ENCODE measurements at places on chromosomes 4 and X. TPM values are rescaled to one million over a fixed set of nuclear protein-coding genes. Genes with fewer than 3 reads are reported as not detected.

Gene FGF13
- total RNA-seq: not detected

- H3K27me3 ChIP-seq: peaks cover 20% of the 10 kb centered on the region
- no peaks in the 10 kb centered on the region for H3K4me1 ChIP-seq
- H3K27ac ChIP-seq: no peak overlapping the region
These were observed 1.3 kb downstream of the PARM1 start for GRCh38 chr4:74934016-74934831.

Gene BTC
- not detected for total RNA-seq

GRCh38 chr4:25867781-25868294, 5.0 kb upstream of the SEL1L3 start:
- H3K27me3 ChIP-seq: no peaks in the 10 kb centered on the region
- H3K27ac ChIP-seq: no peak overlapping the region
- DNase-seq: no peak
- H3K36me3 ChIP-seq: no peaks in the 10 kb centered on the region
- H3K4me3 ChIP-seq: no peak overlapping the region
- H3K4me1 ChIP-seq: no peaks in the 10 kb centered on the region

GRCh38 chr4:123390846-123391456, 5.6 kb upstream of the SPRY1 start:
- no peaks in the 10 kb centered on the region for H3K4me1 ChIP-seq
- no peak for DNase-seq
- H3K27me3 ChIP-seq: no peaks in the 10 kb centered on the region
- no peak overlapping the region for H3K27ac ChIP-seq
- no peaks in the 10 kb centered on the region for H3K36me3 ChIP-seq
- no peak overlapping the region for H3K4me3 ChIP-seq

Gene GIMD1
- not detected for total RNA-seq

GRCh38 chr4:37890801-37891259, at the start of gene TBC1D1:
TSS of gene TBC1D1 (plus strand) at chr4:37891084. CDS start at chr4:37902096, 11,012 bp downstream.
- H3K4me3 ChIP-seq: peak within 1 kb of the TSS; percentile 75
- peak within 1 kb of the TSS; percentile 73 for H3K27ac ChIP-seq
- peaks cover 34% of the 10 kb centered on the region for H3K4me1 ChIP-seq
- no peaks in the 10 kb centered on the region for H3K27me3 ChIP-seq
- no peaks in the 10 kb centered on the region for H3K36me3 ChIP-seq

DNA sequence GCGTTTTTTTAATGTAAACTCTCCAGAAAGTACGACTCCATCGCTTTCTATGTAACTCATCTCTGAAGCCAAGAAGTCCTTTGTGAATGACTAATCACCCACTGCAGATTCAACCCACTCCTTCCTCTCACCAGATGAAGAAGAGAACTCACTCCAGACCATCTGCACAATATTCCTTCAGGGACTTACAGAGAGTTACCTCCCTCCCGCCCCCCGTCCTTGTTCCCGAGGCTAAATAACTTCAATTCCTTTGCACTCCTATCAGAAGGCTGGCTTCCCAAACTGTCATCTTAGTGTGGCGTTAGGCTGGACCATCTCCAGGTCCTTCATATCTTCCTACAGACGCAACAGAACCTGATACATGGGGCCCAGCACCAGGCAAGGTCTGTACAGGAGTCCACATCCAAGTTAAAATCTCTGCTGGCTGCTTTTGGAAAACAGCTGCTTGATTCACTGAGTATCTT, 82.4 kb downstream of the AFAP1 start:
- H3K36me3 ChIP-seq: no peaks in the 10 kb centered on the region
- H3K4me1 ChIP-seq: peaks cover 48% of the 10 kb centered on the region
- peaks cover 4% of the 10 kb centered on the region for H3K27me3 ChIP-seq
- H3K4me3 ChIP-seq: no peak overlapping the region
- no peak overlapping the region for H3K27ac ChIP-seq
- no peak for DNase-seq

Gene SORBS2
- total RNA-seq: 1.4 TPM

Gene SLC25A5
- 113 TPM for total RNA-seq

DNA sequence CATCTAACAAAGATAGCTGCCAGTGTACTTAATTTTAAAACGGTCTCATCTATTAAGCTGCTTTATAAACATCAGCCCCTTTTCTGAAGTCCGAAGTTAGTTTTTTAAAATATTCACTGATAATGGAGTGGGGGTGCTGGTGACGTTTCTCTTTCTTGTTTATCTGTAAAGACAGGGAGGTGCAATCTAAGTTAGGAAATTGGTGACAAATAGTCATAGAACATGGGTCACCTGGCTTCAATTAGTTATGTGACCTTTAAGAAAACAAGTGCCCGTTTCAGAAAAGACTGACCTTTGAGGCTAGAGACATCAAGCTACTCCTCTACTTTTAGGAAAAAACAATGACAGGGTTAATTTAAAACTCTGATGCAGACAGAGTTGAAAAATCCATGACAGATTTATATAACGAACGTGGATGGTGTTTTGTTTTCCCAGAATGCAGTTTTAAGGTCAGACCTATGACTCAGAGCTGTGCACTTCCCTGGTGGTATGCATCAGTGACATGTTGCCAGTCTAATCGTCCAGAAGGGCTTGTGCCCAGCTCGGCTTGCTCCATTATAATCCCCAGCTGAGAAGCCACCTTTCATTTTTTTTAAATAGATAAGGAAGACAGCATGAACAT, 38.2 kb downstream of the FHL1 start:
- no peak overlapping the region for H3K27ac ChIP-seq
- DNase-seq: no peak
- no peaks in the 10 kb centered on the region for H3K36me3 ChIP-seq
- H3K4me3 ChIP-seq: no peak overlapping the region
- no peaks in the 10 kb centered on the region for H3K4me1 ChIP-seq
- no peaks in the 10 kb centered on the region for H3K27me3 ChIP-seq

Gene KDR
- not detected for total RNA-seq

DNA sequence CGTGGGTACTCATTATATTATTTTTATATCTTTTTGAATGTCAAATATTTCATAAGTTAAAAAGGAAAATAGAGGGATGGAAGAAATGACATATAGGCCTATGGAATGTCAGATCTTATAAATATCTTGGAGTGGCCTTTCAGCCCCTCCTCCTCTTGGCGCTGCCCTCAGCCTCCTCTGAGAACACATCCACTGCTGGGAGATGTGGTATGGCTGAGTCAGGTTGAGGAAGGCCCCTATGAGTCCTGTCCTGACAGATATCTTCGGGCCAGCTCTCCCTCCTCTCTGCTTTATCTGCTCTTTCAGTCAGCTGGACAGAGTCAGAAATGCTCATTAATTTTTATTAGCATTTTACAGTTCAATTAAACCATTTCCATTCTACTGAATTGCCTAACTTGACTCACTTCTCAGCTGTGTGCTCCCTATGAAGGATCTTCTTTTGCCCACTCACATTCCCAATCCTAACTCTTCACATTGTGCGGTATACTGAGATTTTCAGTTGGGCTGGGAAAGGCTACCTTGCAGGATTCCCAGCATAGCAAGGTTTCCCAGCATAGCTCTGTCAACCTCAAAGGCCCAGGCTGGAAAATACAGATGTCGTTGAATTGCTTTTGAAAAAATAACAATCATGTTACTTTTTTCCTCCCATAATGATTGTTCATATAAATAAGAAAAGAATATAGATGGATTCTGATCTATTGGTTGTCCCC, 128.0 kb downstream of the ARHGEF9 start:
- no peak overlapping the region for H3K4me3 ChIP-seq
- no peaks in the 10 kb centered on the region for H3K27me3 ChIP-seq
- no peaks in the 10 kb centered on the region for H3K36me3 ChIP-seq
- H3K4me1 ChIP-seq: no peaks in the 10 kb centered on the region

DNA sequence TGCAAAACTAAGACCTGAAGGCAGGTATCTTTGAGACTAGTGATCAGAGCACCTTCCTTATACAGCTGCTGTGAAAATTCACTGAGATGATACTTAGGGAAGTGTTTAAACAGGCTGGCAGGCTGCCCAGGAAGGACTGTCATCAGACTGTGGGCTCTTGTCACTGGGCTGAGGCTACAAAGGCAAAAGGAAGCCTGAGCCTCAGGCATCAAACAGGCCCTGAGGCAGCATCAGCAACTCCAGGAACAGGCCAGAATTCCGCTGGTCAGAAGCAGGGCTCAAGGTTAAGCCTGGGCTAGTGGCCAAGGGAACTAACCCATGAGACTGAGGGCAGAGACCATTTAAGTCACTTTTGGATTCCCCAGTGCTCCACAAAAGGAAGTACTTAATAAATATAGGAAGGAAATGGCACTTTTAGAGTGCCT, 12.8 kb downstream of the PJA1 start:
- H3K27ac ChIP-seq: no peak overlapping the region
- no peaks in the 10 kb centered on the region for H3K4me1 ChIP-seq
- no peaks in the 10 kb centered on the region for H3K36me3 ChIP-seq
- no peak for DNase-seq
- H3K4me3 ChIP-seq: no peak overlapping the region

GRCh38 chr4:168119890-168120289, 27.6 kb downstream of the ANXA10 start:
- DNase-seq: no peak
- no peak overlapping the region for H3K4me3 ChIP-seq
- no peaks in the 10 kb centered on the region for H3K4me1 ChIP-seq
- H3K27ac ChIP-seq: no peak overlapping the region

- peaks cover 15% of the 10 kb centered on the region for H3K4me1 ChIP-seq
- H3K4me3 ChIP-seq: peak overlapping the region; percentile 89
- no peaks in the 10 kb centered on the region for H3K27me3 ChIP-seq
These were observed 931 bp downstream of the DDX60 start for GRCh38 chr4:168317621-168318020.

Gene FABP2
- total RNA-seq: not detected

- H3K27me3 ChIP-seq: no peaks in the 10 kb centered on the region
- H3K4me3 ChIP-seq: no peak overlapping the region
- H3K4me1 ChIP-seq: no peaks in the 10 kb centered on the region
- DNase-seq: no peak
- H3K36me3 ChIP-seq: no peaks in the 10 kb centered on the region
- no peak overlapping the region for H3K27ac ChIP-seq
These were observed 129.8 kb downstream of the MXRA5 start for GRCh38 chrX:3216581-3217180.

GRCh38 chr4:168643111-168643795, 146.4 kb downstream of the PALLD start:
- no peak overlapping the region for H3K27ac ChIP-seq
- H3K4me1 ChIP-seq: no peaks in the 10 kb centered on the region
- no peak overlapping the region for H3K4me3 ChIP-seq

Gene MMRN1
- 0.20 TPM for total RNA-seq

Gene FGFR3
- total RNA-seq: 0.70 TPM

DNA sequence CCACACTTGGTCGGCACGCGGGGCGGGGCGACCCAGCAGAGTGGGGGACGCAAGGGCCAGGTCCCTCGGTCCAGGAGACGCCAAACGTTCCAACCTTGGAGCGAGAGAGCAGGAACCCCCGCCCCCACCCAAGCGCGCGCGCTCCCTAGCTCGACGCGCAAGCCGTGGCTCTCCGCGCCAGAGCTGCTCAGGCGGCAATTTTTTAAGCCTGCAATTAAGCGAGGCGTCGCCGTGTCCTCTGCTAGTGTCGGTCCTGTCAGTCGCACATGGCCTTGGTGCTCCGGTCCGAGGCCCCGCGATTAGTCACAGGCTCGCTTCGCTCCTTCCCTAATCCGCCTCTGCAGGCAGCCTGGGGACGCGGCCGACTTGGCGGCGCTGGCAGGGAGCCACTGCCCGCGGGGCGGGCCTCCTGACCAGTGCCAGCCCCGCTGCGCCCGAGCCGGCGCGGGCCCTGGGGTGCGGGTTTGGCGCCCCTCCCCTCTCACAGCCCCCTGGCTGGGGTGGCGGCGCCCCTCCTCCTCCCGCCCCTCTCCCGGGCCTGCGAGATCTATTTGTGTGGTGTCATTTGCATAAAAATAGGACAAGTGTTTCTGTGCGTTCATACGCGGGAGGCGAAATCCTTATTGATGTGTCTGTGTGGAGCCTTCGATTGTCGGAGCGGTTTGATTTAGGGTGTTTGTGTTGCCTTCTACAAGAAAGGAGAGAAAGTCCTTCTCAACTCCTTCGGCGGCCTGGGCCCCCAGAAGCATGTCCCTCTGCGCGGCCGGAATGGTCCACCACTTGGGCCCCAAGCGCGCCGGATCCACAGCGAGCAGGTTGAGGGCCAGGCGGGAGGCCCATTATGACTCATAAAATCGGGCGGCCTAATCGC, 9.8 kb upstream of the BCOR start:
- peaks cover 7% of the 10 kb centered on the region for H3K4me1 ChIP-seq
- H3K27me3 ChIP-seq: no peaks in the 10 kb centered on the region
- DNase-seq: no peak
- no peak overlapping the region for H3K27ac ChIP-seq

- no peak for DNase-seq
- no peaks in the 10 kb centered on the region for H3K36me3 ChIP-seq
- no peaks in the 10 kb centered on the region for H3K27me3 ChIP-seq
These were observed 91.6 kb upstream of the NLRP2B start for GRCh38 chrX:57771689-57772088.

Gene ETDA
- total RNA-seq: not detected

- H3K27ac ChIP-seq: no peak overlapping the region
- no peak overlapping the region for H3K4me3 ChIP-seq
- no peak for DNase-seq
- no peaks in the 10 kb centered on the region for H3K4me1 ChIP-seq
- H3K36me3 ChIP-seq: no peaks in the 10 kb centered on the region
- H3K27me3 ChIP-seq: no peaks in the 10 kb centered on the region
These were observed 136.8 kb downstream of the PCDH7 start for GRCh38 chr4:30856795-30857564.

Gene TLR10
- total RNA-seq: 2.6 TPM

Gene YY2
- total RNA-seq: 0.61 TPM

DNA sequence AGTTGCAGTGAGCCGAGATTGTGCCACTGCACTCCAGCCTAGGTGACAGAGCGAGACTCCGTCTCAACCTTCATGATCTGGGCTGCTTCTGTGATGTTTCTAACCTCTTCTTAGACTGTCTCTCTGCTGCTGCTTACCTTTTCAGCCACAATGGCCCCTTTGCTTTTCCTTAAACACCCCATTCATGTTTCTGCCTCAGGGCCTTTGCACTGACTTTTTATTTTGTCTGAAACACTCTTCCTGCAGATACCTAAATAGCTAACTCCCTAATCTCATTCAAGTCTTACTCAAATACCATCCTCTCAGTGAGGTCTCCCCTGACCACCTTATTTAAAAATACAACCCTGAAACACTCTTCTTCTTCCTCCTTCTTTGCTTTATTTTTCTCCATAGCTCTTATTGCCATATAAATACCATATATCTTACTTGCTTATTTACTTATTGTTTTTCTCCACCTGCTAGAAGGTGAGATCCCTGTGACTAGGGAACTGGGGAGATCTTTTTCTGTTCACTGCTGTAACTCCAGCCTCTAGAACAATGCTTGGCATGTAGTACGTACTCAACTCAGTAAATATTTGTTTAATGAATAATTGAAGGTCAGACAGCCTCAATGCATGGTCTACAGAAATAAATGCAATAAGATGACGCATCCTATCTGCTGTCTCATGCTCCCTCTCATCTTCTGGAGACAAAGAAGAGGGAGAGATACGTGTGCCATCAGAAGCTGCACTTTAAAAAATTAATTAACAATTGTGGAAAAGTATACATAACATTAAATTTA, 43.8 kb upstream of the SETD7 start:
- no peak overlapping the region for H3K27ac ChIP-seq
- H3K4me3 ChIP-seq: no peak overlapping the region
- H3K4me1 ChIP-seq: no peaks in the 10 kb centered on the region
- H3K36me3 ChIP-seq: no peaks in the 10 kb centered on the region
- H3K27me3 ChIP-seq: peaks cover 10% of the 10 kb centered on the region
